KG1 (cell line): ENCODE measurements at places on chromosomes 3 and 15.

- peak; percentile 64 for DNase-seq
These were observed 3.2 kb downstream of the NEIL1 start for GRCh38 chr15:75349851-75350588.

- DNase-seq: peak; percentile 13
These were observed 125.6 kb downstream of the ETFA start for GRCh38 chr15:76185716-76186115.

DNA sequence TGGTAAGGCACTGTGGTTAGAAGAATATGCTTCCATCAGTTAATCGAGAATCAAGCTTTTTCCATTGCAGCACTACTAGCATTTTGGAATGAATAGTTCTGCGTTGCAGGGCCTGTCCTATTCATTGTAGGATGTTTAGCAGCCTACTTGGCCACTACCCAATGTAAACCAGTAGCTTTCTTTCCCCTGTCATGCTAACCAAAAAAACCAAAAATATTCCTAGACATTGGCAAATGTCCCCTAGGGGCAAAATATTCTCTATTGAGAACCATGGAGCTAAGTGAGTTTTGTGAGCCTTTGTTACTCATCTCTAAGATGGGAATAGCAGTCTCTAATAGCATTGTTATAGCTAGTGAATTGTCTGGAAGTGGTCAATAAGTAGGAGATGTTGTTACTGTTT lies 187.2 kb downstream of the CADPS start:
- no peak for DNase-seq

- no peak for DNase-seq
These were observed 10.2 kb downstream of the CPN2 start for GRCh38 chr3:194340757-194341400.

- peak; percentile 41 for DNase-seq
These were observed 216.8 kb downstream of the RPLP1 start for GRCh38 chr15:69669446-69669845.

- no peak for DNase-seq
These were observed 26.3 kb downstream of the KCNMB3 start for GRCh38 chr3:179224584-179224983.

DNA sequence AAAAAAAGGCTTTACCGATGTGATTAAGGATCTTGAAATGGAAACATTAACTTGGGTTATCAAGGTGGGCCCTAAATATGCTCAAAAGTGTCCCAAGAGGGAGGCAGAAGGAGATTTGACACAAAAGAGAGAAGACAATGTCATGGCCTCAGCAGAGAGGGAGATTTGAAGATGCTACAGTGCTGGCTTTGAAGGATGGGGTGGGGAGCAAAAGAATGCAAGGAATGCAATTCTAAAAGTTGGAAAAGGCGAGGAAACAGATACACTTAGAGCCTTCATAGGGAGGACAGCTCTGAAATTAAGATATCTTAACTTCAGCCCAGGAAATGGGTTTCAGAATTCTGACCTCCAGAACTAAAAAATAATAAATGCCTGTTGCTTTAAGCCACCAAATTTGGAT lies 314.5 kb upstream of the CCDC54 start:
- no peak for DNase-seq

- no peak for DNase-seq
These were observed 17.6 kb downstream of the THRB start for GRCh38 chr3:24476871-24477656.

GRCh38 chr3:31876331-31876730 lies 104.7 kb downstream of the OSBPL10 start:
- no peak for DNase-seq

DNA sequence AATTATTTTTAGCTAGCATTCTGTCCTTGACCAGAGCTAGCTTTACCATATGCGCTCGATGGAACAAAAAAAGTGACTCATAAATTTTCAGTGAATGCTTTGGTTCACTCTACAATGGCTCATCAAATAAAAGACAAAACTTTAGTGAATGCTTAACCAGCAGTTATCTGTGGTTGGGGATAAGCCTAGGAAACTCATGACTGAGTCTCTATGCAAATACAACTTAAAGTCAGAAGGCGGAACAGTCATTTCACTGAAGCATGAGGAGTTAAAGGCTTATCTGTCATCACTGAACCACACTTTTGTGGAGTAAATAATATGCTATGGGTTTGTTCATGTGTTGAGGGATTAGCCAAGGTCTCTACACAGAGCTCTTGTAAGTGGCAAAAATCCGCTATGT lies 308.4 kb downstream of the SQOR start:
- DNase-seq: no peak

GRCh38 chr3:107683447-107683846 lies 160.7 kb downstream of the BBX start:
- DNase-seq: no peak

GRCh38 chr3:173709026-173709425 lies 311.5 kb downstream of the NLGN1 start:
- DNase-seq: no peak

DNA sequence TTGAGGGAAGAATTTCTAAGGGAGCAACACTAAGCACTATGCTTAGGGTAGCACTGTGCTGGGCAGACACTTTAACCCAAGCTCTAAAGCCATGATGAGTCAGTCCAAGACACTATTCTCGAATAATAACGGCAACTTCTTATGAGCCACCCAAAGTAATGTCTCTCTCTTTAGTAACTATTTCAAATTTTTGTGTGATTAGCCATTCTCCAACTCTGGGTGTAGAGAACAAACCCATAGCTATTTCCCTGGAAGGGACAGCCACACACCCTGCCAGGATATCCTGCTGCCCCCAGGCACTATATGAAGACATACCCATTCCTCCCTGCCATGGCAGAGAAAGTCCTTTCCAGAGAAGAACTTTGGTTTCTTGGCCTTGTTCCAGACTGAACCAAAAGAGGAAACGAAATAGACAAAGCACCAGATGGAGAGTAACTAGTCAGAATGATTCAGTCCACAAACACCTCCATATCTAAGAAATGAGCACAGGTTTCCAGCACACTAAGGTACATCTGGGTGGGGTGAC lies 384.9 kb upstream of the THBS1 start:
- no peak for DNase-seq

GRCh38 chr3:149459491-149460059 lies 14.9 kb upstream of the TM4SF4 start:
- no peak for DNase-seq

DNA sequence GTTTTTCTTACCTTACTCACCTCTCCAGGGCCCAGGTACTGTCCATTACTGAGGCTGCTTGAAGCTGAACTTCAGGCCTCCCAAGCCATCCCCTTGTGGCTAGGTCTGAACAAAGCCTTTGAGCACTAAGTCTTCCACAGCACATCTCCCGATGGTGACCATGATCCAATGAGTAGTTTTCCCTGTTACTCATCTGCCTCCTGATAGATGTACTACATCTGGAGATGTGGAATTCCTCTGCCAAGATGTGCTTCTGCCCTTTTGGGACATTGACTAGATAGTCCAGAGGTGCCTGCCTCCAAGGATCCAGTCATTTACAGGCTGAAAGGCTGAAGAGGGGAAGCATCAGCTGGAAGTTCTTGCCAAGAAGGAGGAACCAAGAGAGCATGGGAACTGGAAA lies 28.9 kb upstream of the SLC35G2 start:
- DNase-seq: no peak

- peak; percentile 17 for DNase-seq
These were observed 175.4 kb upstream of the GBE1 start for GRCh38 chr3:81936817-81937216.

- no peak for DNase-seq
These were observed 167.7 kb downstream of the CHL1 start for GRCh38 chr3:364287-364686.

DNA sequence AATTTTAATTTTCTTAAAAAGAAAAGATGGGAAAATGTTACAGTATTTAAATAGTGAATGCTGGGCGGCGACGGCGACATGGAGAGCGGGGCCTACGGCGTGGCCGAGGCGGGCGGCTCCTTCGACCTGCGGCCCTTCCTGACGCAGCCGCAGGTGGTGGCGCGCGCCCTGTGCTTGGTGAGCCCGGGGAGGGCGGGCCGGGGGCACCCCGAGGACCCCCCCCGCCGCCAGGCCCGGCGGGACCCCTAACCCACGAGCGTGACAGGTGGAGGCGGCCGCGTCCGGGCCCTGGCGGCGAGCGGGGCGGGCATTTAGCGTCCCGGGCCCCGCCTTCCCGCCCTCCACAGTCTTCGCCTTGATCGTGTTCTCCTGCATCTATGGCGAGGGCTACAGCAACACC lies 38.4 kb upstream of the GOLGA8J start:
- no peak for DNase-seq

GRCh38 chr3:127747751-127748521 lies 74.4 kb downstream of the MGLL start:
- no peak for DNase-seq

DNA sequence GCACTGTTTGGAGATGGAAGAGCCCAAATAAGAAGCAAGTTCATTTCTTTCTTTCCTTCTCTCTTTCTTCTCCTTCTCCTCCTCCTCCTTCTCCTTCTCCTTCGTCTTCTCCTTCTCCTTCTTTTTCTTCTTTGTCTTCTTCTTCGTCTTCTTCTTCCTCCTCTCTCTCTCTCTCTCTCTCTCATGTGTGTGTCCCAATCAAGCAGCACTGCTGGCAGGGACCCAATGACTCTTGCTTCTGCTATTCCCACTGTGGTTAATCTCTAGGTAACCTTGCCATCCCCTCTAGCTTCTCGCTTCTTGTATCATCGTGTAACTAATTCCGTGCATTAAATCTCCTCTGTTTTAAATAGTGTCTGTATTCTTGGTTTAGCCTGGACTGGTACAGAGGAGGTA lies 26.1 kb upstream of the ZNF280D start:
- DNase-seq: no peak

DNA sequence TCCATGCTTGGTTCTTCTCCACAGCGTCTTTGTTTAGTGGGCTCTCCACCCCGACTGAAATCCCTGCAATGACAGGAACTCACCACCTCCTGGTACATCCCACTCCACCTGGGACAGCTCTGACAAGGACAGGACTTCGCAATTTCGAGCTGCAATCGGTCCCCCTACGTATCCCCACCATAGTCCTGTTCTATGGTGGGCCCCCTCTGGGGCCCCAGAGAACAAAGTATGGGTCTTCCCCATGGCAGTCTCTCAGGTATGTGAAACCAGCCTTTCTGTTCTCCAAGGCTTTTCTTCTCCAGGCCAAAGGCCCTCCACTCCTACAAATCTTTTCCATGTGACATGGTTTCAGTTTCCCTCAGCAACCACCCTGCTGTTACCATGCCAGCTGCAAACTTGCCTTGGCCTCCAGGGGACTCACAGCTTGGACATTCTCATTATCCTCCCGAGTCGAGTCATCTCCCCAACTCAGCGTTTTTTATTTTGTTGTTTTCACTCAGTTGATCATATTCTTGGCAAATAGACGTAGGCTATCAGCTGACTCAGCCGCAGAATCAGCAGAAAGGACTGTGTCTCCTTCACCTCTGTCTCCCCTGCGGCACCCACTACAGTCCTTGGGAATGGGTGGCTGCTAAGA lies 233.3 kb downstream of the OPA1 start:
- DNase-seq: no peak

DNA sequence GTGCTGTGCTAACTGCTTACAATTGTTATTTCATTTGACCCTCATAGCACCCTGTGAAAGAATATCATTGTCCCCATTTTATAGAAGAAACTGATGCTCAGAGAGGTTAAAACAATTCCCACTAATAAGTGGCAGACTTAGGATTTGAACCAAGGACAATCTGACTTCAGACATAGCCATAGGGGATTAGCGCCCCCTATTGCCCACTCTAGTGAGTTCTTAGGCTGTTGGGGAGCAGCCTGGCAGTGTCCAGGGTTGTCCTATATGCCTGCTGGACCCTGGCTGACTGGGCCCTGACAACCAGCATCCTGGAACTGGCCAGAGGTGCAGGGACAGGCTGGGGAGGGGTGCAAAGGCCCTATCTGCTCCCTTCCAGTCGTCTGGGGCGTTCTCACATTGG lies 15.4 kb downstream of the DPH3 start:
- DNase-seq: no peak

DNA sequence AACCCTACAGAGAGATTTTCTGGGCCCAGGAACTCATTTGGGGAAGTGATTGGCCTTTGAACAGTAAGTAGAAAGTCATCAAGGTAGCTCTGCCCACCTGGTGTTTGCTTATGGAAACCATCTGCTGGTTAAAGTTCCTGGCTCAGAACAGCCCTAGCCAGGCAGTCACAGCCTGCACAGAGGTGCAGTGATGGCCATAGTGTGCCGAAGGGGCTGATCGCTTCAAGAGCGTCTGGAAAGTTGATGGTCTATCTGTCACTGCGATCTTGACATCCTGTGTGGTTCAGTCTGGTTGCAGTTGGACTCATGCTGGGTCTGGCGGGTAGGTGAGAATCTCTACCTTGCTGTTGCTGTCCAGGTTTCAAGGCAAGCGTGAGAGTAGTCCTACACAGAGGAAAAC lies 151.6 kb downstream of the SLCO3A1 start:
- no peak for DNase-seq

DNA sequence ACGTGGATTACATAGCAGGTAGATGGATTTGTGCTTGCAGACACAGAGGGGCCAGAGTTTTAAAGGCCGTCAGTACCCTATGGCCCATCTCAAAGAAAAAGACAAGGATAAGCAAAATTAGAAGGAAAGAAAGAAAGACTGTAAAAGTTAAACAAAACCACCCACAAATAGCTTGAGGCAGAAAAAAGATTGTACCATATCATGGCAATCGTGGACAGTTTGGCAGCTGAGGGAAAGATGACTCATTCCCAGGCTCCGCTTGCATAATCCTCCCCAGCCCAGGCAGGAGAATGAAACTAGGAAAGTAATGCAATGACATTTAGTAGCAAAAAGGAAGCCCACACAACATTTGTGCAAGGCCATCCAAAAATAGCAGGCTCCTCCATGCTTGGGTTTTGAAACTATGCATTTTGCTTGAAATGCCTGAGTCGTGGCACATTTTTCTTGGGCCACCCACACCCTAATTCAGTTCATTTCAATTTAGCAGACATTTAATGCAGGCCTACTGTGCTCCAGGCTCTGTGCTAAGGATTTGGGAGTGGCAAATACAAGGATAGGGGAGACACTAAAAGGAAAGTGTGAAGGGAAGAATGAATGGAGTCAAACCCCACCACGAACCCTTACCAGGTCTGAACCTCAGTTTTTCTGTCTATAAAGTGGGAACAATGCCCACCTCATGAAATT lies 40.9 kb upstream of the SMAD3 start:
- DNase-seq: no peak

- DNase-seq: no peak
These were observed 206.6 kb downstream of the SHQ1 start for GRCh38 chr3:72641684-72642083.

GRCh38 chr3:175389560-175389959 lies 530.4 kb downstream of the NAALADL2 start:
- no peak for DNase-seq

GRCh38 chr15:90838139-90838538 lies 30.2 kb upstream of the FURIN start:
- DNase-seq: peak; percentile 27

- DNase-seq: no peak
These were observed 11.4 kb downstream of the CDIN1 start for GRCh38 chr15:36590838-36591237.

DNA sequence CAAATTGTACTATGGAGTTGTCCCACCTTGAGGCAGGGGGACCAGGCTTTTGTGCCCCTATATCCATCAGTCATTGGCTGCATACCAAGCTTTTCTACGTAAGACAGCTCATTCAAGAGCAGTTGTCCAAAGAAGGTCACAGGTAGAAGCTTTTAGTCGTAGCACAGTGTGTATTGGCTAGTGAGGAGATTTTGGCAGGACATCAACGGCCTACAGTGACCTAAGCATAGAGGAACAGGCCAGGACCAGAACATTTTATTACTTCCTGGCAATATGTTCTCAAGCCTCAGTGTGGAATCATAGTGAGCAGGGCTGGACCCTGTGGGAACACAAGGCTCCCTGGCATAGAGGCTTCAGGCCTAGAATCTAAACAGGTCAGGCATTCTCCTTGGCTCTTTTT lies 105.4 kb upstream of the ANKRD28 start:
- DNase-seq: no peak
